ENCODE measurements at places on chromosomes 1 and 21.
A peak's percentile ranks its signal among the peaks of the same experiment; 100 is the strongest.

DNA sequence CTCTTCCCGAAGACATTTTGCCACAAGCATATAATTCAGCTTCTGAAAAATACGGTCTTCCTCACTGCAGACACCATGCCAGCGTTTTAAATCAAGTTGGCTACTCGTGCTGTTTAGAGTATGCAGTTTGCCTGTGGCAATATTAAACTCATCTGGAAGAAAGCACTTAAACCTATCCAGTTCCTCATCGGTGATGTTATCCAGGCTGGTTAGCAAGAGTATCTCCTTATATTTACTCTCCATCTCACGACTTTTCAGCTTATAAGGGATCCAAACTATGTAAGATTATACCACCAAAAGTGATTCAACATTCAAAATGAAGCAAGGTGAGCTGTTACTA, 9.7 kb upstream of the IFI16 start:
- no peak for DNase-seq

- DNase-seq = no peak
Observed at GRCh38 chr1:88311265-88311664, 372.8 kb upstream of the PKN2 start.

GRCh38 chr21:34276711-34277425, 86.9 kb upstream of the KCNE2 start:
- no peak for DNase-seq

DNA sequence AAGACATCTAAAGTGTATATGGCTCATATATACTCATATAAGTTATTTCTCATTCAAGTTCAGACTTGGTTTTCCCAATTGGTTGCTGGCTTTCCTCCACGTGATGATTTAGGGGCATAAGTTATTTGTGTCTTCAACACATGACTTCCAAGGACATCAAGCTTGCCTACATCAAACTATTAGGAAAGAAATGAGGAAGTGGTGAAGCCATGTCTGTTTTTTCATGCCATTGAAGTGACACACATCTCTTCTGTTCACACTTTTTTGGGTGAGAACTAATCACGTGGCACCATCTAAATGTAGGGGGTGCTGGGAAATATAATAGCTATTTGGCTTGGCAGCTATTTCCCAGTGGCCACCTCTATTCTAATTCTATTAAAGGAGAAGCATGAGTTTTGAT, 282.1 kb downstream of the OMA1 start:
- no peak for DNase-seq

DNA sequence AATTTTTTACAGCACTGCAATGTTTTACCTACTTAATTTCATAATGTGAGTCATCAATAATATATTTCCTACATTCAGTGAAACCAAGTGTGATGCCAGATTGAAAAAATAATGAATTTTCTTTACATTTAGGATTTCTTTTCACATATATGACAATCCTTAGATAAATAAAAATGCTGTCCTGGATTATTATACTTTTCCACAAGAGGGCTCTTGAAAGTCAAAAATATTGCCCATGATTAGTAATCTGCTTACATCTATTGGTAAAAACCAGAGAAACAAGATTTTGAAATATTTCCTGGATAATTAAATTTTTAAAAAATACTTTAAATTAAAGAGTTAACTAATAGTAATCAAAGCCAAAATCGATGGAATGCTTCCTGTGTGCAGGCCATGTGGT, 86.8 kb upstream of the PLPPR4 start:
- no peak for DNase-seq

- peak; percentile 53 for DNase-seq
Observed at GRCh38 chr1:88773540-88774150, 89.6 kb downstream of the PKN2 start.

- no peak for DNase-seq
Observed at GRCh38 chr1:44723496-44724295, 7.3 kb downstream of the RNU5D-1 start.

GRCh38 chr1:10291705-10292104, 81.3 kb downstream of the KIF1B start:
- DNase-seq = no peak

DNA sequence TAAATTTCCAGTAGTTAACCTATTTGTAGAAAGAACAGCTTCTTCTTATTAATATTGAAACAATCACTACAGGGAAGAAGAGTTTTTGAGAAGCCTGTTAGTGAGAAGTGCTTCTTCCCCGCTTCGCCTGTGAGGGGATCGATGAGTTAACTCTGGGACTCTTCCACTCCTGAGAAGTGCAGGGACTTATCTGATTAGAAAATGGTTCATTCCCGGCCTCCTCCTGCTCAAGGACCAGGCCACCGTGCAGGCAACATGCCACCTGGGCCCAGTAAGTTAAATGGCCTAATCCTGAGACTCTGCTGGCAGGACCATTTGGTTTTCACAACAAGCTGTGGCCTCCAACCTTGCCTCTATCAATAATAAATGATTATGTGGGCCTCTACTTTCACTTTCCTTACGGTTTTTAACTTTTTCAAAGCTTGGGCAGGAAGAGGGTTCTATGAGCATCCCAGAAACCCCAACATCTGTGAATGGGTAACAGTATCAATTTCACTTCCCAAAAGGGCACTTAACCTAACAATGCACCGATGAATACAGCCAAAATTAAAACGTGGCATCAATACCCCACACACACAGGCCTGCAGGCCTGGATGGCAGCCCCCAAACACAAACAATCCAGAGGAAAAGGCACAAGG, 33.1 kb downstream of the SIPA1L2 start:
- no peak for DNase-seq

DNA sequence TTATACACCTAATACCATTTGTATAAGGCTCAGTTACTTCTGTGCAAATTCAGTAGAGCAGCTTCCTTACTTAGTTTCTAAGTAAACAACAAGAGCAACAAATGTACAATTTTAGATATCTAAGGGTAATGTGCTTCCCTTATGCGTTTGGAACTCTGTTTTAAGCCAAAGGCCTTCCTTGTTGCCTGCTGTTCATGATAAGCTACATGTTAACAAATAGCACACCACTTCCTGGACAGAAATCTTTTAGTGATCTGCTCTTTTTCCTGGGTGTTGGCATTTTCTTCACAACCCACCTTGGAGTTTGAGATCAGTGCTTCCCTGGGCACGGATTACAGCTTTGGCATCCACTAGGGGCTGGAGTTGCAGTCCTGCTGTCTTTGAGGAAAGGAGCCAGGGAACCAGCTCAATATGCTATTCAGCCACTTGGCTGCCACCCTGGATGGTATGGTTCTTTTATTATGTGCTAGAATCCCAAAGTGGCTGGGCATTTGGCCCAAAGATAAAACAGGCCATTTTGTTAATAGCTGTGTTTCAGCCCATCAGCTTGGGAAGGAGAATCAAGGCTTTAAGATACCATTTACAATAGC, 55.6 kb upstream of the ADAR start:
- no peak for DNase-seq

GRCh38 chr1:118487932-118488331, 302.9 kb upstream of the SPAG17 start:
- DNase-seq = no peak

DNA sequence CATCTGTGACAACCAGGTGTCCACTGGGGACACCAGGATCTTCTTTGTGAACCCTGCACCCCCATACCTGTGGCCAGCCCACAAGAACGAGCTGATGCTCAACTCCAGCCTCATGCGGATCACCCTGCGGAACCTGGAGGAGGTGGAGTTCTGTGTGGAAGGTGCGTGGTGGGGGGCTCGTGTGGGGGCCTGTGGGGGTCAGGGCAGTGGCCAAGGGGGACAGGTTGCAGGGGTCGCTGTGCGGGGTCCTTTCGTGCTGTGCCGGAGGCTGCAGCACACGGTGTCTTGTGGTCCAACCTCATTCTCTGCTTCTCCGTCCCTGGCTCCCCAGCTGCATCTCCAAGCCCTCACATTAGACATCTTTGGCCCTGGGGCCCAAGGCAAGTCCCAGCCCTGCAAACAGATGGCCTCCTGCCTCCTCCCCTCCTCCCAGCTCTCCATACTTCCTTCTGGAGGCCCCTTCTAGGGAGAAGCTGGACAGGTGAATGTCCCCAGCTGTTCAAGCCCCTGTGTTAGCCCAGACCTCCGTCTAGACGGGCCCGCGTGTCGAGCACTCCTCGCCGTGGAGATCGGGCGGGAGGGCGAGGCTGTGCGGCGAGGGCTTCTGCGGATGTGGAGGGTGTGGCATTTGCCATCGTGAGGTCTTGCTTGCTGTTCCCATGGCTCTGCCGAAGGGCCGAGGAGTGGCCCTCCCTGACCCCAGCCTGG, 2.5 kb downstream of the AGRN start:
- no peak for DNase-seq

DNA sequence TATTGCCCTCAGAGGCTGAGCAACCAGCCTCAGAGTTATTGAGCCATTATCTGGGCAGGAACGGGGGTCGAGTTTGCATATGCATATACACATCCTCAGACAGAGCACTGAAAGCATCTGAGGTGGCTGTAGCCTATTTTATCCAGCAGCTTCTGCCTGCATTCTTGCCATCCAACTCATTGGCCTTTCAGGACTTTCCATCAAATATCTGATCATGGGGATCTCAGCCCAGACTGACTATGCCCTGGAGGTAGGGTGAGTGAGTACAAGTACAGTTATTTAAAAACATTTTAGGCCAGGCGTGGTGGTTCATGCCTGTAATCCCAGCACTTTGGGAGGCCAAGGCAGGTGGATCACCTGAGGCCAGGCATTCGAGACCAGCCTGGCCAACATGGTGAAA, 1.8 kb upstream of the MTF1 start:
- DNase-seq = no peak

GRCh38 chr1:17520041-17520440, 19.5 kb upstream of the ARHGEF10L start:
- DNase-seq = peak; percentile 80

DNA sequence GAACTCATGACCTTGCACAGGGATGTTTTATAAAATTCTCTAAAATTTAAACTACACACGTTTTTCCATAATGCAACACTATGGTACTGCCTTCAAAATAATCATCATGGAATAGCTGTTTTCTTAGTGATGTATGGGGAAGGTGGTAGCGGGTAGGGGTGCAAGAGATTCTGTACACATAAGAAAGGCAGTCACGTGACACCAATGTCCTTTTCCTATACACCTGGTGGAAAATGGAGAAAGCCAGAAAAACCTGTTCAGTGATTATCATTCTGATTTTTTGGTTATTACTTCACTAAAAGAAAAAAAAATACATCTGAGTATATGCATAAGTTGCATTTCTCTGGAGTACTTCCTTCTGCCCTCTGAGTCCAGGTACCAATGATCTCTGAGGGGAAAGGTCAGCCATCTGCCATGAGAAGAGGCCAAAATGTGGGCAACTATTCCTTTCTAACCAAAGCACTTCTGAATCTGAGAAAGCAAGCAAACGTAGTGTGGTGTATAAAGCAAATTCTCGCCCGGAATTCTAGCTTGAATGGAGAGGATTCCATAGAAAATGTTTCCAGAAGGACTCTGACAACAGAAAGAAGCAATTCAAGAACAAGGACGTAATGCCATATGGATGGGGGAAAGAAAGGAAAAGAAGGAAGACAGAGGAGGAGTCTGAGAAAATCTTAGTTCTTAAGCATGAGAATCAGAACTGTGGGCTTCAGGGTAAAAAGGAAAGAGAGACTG, 137.3 kb downstream of the RERE start:
- DNase-seq = no peak

GRCh38 chr1:228772516-228773212, 37.4 kb downstream of the RHOU start:
- no peak for DNase-seq

DNA sequence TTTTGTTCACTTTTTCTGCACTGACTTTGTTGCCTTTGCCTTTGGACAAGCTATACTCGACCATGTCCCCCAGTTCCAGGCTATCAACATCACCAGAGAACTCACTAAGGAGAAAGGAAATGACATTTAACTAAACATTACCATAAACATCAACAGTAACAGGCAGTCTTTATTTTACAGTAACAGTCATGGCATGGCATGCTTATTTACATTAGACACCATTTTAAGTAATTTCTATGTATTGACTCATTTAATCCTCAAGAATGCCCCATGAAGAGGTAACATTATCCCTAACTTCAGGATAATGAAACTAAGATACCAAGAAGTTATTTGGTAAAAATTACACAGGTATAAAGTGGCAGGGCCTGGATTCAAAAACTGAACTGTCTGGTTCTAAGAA, 8.7 kb upstream of the NRAS start:
- DNase-seq = no peak

DNA sequence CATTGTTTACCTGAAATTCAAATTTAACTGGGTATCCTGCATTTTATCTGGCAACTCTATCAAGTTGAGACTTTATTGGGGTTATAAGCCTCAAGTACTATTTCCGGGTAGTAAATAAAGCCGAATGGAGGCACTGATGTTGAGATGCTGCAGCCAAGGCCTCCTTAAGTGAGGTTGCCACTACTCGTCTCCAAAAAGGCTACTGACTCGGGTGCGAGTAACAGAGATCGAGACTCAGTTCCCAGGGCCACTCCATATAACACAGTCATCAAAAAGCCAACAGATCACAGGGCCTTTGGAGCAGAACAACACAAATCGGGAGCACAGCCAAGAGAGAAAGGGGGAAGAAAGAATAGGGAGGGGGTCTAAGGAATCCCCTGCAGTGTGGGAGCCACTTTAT, 524 bp downstream of the COPA start:
- DNase-seq = no peak

GRCh38 chr1:11169202-11169601, 20.0 kb upstream of the ANGPTL7 start:
- no peak for DNase-seq

- DNase-seq = no peak
Observed at GRCh38 chr1:38097284-38097898, 50.8 kb upstream of the POU3F1 start.

All from HCT116 (cell line).